Activated naive CD4-positive, alpha-beta T cell treated with Interleukin-2 at 50 U/mL for 16 hours (primary cell): ENCODE measurements at places on chromosomes 4 and X.

DNA sequence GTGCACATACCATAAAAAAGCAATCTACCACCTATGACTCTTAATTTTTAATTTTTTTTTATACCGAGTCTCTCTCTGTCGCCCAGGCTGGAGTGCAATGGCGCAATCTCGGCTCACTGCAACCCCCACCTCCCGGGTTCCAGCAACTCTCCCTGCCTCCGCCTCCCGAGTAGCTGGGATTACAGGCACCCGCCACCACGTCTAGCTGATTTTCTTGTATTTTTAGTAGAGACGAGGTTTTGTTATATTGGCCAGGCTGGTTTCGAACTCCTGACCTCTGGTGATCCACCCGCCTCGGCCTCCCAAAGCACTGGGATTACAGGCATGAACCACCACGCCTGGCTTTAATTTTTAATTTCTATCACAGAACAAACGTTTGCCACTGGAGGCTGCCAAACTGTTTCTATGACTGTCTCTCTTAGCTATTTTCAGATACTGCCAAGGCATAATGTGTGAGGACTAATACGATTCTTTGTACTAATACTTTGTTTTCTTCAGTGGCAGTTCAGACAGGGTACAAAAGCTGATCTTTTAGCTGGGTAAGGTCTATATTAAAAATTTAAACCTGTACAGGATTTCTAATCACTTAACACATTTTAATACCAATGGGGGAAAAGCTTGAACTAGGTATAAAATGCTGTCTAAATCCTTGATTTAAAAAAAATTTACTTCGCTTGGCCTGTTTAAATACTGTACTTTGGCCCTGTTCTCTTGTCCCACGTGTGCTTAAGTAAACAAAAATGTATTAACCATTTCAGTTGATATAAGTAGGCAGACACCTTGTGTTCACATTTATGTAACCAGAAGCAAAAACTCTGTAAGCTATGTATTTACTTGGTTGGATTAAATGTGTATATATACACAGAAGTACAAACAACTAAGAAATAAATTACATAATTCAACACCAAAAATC, 2.3 kb downstream of the PGRMC2 start:
- no peak for DNase-seq

- DNase-seq: no peak
Observed at GRCh38 chr4:42344309-42344708, 53.0 kb upstream of the SHISA3 start.

- no peak for DNase-seq
Observed at GRCh38 chr4:54661686-54662085, 3.9 kb downstream of the KIT start.

GRCh38 chr4:102564399-102565059, 63.4 kb downstream of the NFKB1 start:
- peak; percentile 32 for DNase-seq

- DNase-seq: no peak
Observed at GRCh38 chr4:128528793-128529553, 241.4 kb upstream of the PGRMC2 start.

- DNase-seq: no peak
Observed at GRCh38 chrX:30824275-30824674, 64.8 kb downstream of the TAB3 start.

- no peak for DNase-seq
Observed at GRCh38 chr4:1789552-1789951, 3.5 kb upstream of the FGFR3 start.

- DNase-seq: no peak
Observed at GRCh38 chr4:174435974-174436373, 86.3 kb downstream of the HPGD start.

DNA sequence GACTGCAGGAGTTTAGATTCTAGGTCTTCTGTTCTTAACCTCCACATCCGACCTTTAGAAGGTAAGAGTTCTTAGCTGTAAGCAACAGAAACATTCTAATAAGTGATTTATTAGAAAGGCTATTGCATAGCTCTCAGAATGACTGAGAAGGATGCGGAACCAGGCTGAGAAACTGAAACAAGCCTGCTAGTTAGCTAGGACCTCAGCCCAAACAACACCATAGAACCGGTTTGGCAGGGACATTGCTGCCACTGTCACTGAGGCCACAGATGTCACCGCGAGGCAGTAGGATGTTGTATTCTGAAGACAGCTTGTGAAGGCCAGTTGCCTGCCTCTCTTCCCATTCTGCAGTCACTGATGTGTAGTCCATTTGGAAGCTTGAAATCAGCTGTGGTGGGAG, 160.0 kb upstream of the ARX start:
- DNase-seq: no peak

- peak; percentile 92 for DNase-seq
Observed at GRCh38 chr4:102344954-102345794, at the start of gene SLC39A8. Gene SLC39A8, minus strand, starts transcription at chr4:102345482. Its CDS starts 820 bp downstream, at chr4:102344662.

DNA sequence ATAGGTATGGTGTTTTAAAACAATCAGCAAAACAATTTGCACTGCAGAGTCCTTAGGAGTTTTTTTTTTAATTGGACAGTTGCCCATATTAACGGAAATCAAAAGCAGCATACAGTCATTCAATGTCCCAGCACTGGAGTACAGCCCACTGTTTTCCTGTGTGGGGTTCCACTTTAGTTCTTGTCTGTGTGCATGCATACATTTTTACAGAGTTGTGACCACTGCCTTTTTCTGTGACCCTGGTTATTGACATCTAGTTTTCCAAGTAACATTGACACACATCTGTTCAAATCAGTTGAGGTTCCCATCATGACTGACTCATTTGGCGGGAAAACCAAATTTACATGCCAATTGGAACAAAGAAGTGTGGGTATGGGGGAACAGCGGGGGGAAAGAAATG, 83.3 kb downstream of the HPRT1 start:
- DNase-seq: no peak

DNA sequence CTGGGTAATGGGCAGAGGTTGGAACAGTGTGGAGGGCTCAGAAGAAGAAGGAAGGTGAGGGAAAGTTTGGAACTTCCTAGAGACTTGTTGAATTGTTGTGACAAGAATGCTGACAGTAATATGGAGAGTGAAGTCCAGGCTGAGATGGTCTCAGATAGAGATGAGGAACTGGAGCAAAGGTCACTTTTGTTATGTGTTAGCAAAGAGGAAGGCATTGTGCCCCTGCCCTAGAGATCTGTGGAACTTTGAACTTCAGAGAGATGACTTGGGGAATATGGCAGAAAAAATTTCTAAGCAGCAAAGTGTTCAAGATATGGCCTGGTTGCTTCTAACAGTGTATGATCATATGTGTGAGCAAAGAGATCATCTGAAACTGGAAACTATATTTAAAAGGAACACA, 37.9 kb upstream of the MSX1 start:
- no peak for DNase-seq

- DNase-seq: no peak
Observed at GRCh38 chr4:173319696-173320095, 14.5 kb downstream of the HMGB2 start.

DNA sequence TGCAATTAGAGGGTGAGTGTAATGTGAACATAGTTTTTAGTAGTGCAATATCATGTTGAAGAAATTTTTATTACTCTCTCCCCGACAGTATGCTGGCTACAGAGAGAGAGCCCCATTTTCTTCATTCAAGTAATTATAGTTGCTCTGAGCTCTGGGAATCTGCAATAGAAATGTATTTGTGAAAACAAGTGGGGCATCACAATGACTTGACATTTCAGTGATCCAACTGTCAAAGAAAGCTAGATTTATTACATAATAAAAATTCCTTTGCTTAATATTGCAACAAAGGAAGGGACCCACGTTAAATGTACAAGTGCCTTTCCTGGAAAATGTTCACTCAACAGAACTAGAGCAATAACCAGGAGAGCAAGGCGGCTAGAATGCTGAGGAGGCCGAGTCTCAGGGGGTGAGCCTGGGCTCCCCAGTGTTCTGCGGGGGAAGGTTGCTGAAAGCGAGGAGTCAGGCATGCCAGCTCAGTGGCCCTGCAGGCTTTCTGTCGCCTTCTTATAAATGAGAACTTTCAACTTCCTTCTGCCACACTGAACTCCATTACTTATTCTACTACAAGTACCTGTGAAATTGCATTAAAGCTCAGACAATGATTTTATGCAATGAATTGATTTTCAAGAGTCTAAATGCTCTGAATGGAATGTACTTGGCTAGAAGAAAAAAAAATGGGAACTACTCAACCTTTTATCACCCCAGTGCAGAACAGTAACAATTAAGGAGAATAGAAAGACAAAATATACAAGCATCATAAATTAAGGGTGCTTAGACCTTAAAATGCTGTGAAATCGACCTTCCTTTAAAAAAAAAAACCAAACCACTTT, 476.4 kb downstream of the AFF2 start:
- DNase-seq: no peak

- DNase-seq: no peak
Observed at GRCh38 chr4:27412613-27413012, 552.0 kb downstream of the STIM2 start.

GRCh38 chrX:110985470-110985869, 110.5 kb upstream of the PAK3 start:
- DNase-seq: no peak

GRCh38 chr4:9949573-9949972, 71.7 kb downstream of the SLC2A9 start:
- DNase-seq: no peak
